Peyer's patch (tissue), 4 donors: ENCODE measurements at places on chromosomes 5 and 9. TPM values are rescaled to one million over a fixed set of nuclear protein-coding genes. Genes with fewer than 3 reads are reported as not detected.

Gene HSDL2
- 60.7 TPM for total RNA-seq

Gene TAF11L9
- total RNA-seq = not detected

Gene ITGA1
- 41.2 TPM for total RNA-seq

Gene SVEP1
- total RNA-seq = 40.1 TPM

Gene FAM78A
- 8.3 TPM for total RNA-seq

DNA sequence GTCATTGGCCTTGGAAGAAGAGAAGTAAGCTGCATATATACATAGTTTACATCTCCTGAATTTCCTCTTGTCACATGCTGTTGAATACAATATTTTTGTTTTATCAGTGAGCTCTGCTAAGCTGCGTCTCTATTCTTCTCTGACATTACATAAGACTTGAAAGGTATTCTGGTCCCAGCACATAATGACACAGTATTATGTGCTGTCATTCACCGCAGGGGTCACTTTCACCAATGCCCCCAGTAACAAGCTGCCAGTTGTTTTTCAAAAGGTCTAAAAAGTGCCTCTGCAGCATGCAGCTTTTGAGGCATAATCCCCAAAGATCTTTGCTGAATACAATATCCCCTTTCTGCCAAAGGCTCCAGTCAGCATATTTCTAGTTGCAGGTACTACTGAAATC, 349.0 kb upstream of the FAM174A start:
- no peak for DNase-seq

GRCh38 chr9:87405677-87406542, 91.8 kb upstream of the DAPK1 start:
- no peak for DNase-seq

DNA sequence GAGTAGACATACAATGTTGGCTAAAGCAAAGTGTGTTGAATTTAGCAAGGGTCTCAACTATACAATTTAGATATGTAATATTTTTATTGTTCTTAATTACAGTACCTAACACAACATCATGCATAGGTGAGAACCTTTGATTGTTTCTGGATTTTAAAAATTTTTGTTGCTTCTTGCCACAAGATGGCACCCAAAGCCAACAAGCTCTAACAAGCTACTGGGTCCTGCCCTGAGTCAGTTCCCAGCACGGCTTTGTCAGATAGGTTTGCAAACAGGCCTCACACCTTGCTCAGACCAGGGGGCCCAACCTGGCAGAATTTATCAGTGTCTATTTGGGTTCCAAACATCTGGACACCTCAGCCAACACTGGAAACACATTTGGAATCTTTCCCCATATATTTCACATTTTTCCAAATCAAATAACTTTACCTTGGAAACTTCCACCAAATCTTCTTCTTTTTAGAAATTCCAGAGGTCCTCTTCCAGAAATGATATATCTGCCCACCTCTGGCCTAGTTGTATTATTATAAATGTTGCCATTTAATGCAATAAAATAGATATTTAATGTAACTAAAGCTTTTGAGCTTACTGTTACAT, 49.5 kb upstream of the EGFLAM start:
- no peak for DNase-seq

DNA sequence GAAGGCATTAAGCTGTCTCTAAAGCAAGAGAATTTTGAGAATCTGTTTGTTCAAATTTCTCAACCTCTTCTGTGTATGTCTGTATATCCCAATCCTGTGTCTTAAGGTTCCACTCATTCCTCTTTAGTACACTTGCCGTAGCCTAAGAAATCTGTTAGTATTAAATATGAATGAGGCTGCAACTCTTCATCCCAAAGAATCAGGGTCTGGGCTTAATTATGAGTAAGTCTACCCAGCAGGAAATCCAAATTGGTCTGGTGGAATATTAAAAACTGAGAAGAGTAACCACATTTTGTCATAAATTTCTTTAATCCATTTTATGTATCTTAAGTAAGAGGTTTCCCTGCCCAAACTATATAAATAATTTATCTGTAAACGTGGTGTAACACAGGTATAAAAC, 1171.2 kb downstream of the CDH12 start:
- DNase-seq = no peak

- DNase-seq = no peak
Observed at GRCh38 chr9:82333671-82334070, 345.1 kb downstream of the SPATA31D1 start.
